ENCODE measurements at places on chromosomes 2 and 18.
A peak's percentile ranks its signal among the peaks of the same experiment; 100 is the strongest.

DNA sequence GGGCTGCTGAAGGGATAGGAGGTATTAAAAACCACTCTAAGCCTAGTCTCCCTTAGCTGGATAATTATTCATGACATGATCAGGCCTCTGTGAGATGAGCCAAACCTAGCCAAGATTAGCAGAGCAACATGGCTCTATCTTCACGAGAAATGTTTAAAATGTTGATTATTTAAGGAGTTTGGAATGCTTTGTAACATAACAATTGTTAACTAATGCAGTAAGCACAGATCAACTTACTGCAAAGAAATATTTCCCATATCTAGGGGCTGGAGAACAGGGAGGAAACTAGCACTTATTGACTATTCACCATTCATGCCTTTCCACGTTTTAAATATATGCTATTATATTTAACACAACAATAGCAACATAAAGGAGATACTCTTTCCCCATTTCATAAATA, 833.7 kb upstream of the CHAC2 start:
- DNase-seq: no peak

DNA sequence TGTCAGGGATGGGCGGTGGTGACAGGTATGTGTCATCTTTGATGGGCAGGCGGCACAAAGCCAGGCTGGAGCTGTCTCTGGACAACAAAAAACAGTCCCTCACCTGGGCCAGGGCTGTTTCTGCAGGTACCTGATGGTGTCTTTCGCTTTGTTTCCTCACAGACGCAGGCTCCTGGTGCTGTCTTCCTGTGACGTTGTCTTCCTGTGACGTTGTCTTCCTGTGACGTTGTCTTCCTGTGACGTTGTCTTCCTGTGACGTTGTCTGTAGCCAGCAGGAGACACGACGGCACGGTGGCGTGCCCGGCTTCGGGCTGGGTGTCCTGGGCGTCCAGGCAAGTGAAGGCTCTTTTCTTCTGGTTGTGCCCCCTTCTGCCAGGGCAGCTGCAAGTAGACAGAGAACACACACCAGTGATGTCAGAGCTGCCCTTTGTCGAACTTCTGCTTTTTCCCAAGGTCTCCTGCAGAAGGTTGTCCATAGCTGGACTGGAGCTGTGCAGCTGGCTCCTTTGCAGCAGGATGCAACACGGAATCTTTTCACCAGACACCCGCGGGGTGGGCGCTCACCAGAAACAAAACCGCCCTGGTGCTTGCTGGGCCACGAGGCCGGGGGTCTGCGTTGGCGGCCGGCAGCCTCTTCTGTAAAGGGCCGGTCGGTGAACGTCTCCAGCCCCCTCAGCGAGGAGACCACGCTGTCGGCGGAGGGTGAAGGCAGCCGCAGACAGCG, 21.1 kb downstream of the GPR35 start:
- DNase-seq: no peak

GRCh38 chr2:200211643-200212042, 94.8 kb upstream of the SPATS2L start:
- no peak for DNase-seq

DNA sequence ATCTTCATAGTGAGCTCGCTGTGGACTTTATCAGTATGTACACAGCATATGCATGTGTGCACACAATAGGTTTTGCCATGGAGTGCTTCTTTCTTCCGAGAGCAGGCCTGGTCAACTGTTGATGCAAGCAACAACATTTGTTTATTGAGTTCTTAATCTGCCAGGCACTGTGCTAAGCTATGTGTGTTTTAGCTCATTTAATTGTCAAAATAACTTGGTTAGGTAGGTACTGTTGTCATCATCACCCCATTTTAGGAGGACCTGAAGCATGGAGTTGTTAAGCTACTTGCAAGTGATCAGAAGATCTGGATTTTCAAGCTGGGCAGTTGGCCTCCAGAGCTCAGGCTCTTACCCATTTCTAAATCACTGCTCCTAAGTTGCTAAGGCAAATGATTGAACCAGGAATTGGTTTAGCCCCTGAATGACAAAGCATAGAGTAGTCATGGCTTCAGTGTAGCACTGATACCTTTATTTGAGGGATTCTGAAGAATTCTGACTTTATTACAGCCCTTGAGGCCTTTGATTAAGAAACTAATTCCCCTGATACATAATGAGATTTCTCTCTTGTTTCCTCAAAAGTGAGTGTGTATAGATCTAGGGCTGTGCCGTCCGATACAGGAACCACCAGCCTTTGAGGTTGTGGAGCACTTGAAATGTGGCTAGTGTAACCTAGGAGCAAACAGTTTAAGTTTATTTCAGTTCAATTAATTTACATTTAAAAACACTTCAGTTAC, 132.9 kb downstream of the FMNL2 start:
- DNase-seq: no peak

DNA sequence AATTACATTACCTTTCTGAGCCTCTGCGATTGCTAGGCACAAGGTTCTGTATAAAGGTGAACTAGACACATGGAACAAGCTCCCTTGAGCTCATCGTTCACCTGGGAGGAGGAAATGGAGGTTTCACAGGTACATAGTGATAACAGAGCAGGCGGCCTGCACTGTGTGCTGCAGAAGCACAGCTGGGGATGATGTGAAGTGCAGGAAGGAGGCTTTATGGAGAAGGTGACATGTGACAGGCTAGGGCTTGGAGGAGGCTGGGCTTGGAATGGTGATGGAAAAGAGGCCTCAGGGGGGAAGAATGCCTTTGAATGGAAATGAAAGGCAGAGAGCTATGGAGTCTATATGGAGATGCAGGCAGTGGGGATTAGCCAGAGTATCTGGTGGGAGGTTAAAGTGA, 22.9 kb downstream of the MARCHF4 start:
- DNase-seq: peak; percentile 36

DNA sequence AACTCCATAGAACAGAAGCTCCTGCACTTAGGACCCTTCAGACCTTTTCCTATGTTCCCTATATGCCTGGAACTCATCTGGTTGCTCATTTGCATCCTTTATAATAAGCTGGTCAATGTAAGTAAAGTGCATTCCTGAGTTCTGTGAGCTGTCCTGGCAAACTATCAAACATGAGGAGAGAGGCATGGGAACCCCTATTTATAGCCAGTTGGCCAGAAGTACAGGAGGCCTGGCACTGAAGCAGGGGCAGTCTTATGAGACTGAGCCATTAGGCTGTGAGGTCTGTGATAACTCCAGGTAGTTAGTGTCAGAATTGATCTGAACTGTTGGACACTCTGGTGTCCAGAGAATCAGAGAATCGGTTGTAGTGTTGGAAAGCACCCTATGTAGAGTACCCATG, 88.4 kb downstream of the EHD3 start:
- peak; percentile 89 for DNase-seq

DNA sequence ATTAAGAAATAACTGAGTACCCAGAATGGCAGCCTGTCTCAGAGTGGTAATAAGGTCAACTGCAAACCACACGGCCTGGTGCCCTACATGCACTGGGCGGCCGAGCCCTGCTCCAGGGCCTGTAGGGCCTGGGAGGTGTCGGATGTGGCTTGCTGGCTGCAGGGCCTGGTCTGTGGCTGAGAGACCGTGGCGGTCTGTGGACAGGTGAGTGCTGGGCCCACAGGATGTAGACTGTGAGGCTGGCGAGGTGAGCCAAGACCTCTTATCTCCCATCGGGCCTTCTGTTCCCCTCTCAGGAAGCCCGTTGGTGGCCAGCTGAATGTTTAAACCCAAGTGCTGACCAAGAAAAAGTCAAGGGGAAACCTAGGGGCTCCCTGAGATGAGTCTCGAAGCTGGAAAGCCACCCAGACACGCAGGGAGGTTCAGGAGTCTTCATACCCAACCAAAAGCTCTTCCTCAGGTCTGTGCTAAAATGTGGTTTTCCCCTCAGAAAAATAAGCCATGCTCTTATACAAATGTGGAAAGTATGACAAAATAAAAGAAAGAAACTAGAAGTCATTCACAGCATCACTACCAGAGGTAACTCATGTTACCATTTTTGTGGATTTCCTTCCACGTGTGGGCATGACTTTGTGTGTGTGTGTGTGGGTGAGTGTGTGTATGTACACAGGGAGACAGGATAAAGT, 47.7 kb upstream of the CTDP1 start:
- no peak for DNase-seq

DNA sequence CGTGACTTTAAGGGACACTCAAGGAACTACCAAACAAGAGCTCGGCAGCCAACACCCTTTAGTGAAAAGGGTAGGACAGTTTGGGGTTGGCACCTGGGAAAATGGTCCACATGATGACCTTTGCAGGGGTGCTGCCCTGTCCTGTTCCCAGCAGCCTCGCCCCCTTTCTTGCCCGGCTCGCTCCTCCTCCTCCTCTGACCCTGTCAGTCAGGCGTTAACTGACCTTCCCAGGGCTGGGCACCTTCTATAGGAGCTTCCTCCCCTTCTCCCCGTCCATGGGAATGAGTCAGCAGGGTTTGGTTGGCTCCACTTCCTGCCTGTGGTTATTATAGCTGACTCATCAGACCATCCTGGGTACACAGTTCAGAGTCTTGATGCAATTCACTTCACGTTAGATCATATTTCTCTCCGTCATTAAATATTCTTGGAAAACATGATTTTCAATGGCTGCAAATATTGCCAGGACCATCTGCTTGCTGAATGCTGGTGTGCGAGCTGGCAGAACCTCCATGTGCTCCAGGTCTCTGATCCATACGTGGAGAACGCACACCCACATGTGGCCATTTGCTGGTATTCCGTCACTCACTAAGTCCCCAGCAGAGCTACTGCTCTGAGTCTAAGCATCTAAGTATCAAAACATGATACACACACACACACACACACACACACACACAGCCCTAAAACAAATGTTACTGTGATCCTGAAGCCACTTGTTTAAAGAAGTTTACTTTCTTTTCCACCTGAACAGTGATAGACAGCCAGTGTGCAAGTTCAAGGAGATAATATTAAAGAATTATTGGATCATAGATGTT, 185.0 kb downstream of the ANAPC1 start:
- peak; percentile 98 for DNase-seq

DNA sequence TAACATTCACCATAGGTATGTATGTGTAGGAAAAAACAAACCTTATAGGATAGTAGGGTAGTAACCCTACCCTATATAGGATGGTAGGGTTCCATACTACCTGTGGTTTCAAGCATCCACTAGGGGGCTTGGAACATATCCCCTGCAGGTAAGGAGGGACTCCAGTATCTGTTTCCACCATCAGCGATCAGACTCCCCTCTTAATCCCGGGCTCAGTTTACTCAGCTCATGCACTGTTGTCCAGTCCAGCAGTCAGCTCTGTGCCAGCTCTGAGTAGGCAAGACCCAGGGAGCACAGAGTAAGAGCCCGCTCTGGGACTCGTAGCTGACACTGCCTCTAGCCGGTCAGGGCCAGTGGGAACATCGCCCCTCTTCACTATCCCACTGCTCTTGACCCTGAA, 61.7 kb downstream of the MEX3C start:
- no peak for DNase-seq

GRCh38 chr18:46341986-46342525, 237.9 kb downstream of the HAUS1 start:
- DNase-seq: no peak

DNA sequence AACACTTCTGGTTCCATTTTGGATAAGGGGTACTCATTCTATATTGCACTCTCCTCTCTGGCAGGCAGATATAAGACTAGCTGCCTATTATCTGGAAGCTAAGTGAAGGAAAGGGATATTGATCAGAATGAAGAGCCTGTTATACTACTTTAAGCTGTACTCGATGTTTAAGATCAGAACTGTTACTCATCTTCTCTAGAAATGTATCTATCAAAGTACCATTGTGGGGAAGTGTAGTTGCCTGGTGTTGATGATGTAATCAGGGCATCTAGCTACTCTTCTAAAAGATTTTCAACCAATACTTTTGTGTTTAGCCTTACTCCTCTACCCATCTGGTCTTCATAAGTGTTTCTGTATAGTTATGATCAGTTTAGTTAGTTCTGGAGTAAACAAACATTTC, 5.8 kb downstream of the CAMKMT start:
- no peak for DNase-seq

GRCh38 chr2:233674995-233675394, 3.3 kb downstream of the UGT1A9 start:
- DNase-seq: no peak

DNA sequence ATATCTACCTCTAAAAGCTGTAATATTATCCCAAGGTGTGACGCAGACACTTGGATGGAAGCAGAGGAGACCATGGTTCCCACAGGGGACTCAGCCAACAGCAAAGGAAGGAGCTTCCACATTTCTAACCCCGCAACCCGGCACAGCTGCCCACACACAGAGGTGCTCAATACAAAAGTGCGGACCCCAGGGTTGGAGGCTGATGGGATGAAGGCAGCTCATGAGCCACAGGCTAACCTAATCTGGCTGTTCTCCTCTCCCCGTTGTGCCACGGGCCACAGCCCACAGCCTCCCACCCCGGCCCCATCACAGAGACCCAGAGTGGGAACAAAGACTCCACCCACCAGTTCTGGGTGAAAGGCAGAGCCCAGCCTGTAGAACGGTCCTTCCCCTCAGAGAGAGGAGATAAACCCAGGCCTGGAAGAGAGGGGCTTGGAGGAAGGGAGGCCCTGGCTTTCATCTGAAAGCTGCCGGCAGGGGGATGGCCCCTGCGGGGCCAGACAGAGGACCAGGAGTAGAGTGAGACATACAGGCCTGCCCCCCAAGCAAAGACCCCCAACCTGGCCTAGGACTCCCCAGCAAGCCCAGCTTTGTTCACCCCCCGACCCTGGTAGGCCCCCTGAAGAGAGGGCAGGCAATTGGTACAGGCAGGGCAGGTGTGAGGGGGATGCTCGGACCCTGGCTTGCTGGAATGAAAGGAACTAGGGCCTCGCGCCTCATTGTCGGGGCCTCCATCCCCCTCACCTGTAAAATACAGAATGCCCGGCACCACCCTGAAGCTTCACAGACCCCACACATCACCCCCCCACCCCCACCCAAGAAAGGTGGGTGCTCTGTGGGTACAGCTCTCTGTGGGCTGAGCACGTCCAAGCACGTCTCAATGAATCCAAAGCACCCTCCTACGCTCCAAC, 6.9 kb downstream of the RAB17 start:
- no peak for DNase-seq

- no peak for DNase-seq
Observed at GRCh38 chr2:49029406-49029805, 124.9 kb downstream of the FSHR start.

- DNase-seq: no peak
Observed at GRCh38 chr2:241639385-241639784, 1.9 kb downstream of the ATG4B start.

GRCh38 chr2:120395221-120396012, 49.5 kb downstream of the INHBB start:
- no peak for DNase-seq

DNA sequence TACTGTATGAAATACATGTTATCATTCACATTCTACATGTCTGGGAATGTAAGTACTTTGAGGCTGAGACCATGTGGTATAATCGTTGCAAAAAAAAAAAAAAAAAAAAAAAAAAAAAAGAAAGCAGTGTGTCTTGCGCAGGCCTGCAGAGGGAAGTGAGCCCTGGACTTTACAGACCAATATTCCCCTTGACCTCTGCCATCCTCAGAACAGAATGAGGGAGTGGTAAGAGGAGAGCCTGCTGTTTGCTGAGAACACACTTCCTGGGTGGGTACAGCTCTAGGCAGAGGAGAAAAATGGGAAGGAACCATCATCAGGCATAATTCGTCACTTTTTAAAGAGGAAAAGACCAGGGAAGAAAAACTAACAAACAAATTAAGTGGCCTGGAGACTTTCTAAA, 28.8 kb upstream of the TBC1D8 start:
- no peak for DNase-seq

- peak; percentile 95 for DNase-seq
Observed at GRCh38 chr2:37916512-37917082, 8.5 kb upstream of the RMDN2 start.
